ENCODE measurements at places on chromosomes 4 and X.

DNA sequence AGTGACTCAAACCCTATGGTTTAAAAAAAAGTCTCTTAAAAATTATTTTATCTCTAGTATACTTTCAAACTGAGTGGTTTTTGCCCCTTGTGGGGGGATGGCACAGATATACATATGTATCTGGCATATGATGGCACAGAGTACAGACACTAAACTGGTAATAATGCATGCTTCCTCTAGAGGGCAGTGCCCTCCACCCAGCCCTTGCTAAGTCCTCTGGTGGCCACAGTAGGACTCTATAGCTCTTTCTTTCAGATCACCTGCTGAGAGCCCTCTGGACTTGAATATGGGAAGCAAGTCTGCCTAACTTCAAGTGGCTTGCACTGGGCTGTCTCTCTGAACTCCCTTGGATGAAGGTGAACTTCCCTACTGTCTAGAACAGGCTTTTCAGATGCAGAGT lies 66.3 kb downstream of the TSPAN7 start:
- peak; percentile 76 for DNase-seq

DNA sequence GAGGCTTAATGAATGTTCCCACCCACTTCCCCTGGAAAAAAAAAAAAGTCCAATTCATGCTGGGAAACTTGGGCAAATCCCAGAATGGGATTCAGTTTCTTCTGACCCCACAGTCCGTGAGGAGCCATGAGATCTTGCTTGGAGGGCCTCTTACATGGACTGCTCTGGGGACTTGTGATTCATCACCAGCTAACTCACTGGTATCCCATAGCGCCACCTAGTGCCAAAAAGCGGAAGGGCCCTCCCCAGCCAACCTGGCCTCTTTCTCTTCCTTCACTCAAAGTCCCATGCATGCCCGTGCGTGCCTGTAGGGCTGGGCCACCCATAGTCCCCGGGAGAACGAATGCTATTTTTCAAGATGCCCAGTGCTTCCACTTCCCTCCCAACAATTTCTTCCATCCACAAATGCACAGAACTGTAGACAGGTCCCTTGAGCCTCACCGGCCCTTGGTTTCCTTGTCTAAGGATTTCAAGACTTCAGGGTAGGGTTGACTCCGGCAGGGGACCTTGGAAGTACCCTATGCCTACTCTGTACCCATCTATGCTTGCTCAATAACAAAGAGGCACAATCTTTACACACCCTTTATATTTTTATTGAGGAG lies 5.1 kb downstream of the RTL5 start:
- peak; percentile 54 for DNase-seq

DNA sequence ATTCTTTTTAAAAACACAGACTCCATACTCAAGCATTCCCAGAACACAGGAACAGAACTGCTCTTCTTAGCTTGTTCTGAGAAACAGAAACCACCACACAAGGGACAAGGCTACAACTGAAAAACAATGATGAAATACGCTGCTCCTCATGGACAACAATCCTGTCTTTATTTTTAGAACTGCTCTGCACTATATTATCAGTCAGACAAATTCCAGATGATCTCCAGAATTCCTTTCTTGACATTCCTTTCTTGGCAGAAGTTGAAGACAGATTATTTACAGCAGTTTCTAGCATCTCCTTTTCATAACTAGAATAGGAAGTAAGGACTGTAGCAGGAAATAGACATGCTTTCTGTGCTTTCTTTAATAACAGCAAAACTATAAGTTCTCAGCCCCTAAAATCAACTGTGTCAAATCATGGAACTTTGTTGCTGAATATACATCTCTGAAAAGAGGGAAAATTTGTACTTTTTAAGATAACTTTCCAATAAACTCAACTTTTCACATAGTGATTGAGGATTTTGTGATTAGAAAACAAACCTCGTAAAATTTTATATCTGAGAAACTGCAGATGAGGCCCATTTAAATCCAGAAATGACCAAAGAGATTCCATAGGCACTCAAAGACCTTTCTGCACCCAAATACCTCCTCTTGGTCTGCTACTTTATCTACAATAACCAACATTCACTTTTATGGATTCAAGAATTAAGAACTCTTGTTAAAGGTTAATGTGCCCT lies 35.9 kb downstream of the ANTXR2 start:
- no peak for DNase-seq

DNA sequence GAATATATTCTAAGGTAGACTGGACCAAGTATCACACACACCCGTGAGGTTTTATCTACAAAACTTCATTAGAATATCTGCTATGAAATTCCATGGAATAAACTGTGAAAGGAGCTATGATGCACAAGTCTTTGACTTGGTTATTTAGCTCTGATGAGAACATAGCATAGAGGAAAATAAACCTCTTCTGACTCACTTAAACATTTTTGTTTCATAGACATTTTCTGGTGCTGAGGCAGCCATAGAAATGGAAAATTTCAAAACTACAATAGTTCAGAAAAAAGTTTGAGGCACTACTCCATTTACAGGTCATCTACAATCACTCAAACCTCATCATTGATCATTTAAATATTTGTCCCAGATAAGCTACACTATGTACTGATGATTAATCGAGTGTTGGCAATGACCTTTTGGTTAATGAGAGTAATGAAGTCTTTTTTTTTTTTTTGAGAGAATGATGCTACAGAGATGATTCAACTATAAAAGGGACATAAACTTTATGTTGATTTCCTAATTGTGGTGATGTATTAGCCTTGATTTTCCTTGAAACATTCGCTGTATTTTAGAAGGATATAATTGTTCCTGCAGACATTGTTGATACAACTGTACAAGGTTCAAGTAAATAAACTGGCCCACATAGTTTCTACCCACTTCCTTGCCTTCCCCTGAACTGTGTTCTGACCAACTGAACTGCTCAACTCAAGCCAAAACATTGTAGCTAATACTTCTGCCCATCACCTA lies 77.5 kb downstream of the AREG start:
- no peak for DNase-seq

- no peak for DNase-seq
Measured at GRCh38 chr4:34039766-34040165, 2204.5 kb downstream of the ARAP2 start.

GRCh38 chr4:143402776-143403552 lies 66.3 kb downstream of the GAB1 start:
- DNase-seq = peak; percentile 28

GRCh38 chr4:107665001-107665400 lies 55.0 kb downstream of the PAPSS1 start:
- DNase-seq = no peak

- no peak for DNase-seq
Measured at GRCh38 chr4:15333692-15334633, 93.9 kb upstream of the C1QTNF7 start.

- DNase-seq = no peak
Measured at GRCh38 chr4:156642161-156642560, 329.4 kb downstream of the PDGFC start.

DNA sequence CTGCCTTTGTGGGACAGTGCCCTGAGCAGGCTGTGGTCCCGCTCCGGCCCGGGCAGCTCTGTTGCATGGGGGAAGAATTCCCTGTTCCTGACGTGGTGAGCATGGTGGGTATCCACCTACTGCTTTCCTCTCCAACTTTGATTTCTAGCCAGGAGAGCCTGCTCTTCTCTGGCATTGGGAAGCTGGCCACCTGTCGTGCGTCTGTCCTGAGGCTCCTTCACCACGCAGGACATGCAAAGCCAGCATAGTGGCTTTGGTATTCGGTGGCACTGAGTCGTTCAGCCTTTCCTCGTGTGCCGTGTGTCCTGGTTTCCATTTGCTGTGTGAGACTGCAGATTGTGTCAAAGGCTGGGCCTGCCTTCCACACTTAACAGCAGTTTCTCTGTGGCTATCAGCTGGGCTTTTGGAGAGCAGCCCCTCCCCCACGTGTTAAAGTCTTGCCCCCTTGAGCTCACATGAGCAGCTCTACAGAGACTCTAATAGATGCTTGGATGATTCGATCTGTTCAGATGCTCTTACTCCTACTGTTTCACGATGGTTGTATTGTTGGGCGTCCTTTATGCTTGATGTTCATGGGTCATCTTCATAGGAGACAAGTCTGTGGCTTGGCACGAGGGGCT lies 46.3 kb upstream of the CLCN4 start:
- no peak for DNase-seq

DNA sequence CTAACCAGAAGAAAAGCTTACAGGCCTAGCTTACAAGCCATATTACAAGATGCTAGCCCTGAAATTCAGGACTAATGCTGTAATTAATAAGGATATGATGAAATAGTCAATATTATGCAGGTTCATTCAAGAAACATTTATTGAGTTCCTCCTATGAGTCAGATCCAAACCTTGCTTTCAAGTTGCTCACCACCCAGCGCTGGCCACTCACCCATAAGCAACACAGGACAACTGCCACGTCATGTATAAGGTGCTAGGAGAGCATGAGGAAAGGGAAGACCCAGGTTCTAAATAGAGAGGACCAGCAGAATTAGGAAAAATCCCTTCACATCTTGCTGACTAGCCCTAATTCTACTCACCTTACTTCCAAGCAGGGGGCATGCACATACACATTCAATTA lies 23.3 kb downstream of the MAML3 start:
- no peak for DNase-seq

GRCh38 chr4:7001271-7001670 lies 41.9 kb upstream of the TADA2B start:
- no peak for DNase-seq

DNA sequence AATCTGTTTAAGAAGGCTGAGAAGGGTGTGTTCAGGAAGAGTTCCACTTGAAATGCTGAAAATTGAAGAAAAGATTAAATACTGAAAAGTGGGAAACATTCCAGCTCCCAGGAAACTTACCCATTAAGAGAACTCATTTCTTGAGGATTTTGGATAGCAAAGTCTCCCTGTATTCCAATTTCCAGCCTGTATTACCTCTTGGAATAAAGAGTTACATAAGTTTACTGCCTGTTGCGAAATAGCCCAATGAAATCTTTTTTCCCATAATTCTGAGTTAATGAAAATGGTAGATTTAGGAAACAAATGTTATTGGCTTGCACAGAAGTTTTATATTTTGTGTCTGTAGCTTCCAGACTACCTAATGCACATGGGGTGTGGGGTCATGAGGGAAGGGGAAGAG lies 12.0 kb downstream of the NHSL2 start:
- no peak for DNase-seq

DNA sequence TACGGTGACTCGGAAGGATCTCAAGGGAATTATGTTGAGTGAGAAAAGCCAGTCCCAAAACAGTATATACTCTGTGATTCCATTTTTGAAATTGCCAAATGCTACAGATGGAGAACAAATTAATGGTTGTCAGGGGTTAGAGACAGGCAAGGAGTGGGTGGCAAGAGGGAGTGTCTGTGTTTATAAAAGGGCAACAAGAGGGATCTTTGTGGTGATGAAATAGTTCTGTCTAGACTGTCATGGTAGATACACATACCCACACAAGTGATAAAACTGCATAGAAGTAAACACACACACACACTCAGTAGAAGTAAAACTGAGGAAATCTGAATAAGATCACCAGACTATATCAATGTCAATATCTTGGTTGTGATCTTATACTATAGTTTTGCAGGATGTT lies 92.7 kb downstream of the CD99L2 start:
- DNase-seq = no peak

DNA sequence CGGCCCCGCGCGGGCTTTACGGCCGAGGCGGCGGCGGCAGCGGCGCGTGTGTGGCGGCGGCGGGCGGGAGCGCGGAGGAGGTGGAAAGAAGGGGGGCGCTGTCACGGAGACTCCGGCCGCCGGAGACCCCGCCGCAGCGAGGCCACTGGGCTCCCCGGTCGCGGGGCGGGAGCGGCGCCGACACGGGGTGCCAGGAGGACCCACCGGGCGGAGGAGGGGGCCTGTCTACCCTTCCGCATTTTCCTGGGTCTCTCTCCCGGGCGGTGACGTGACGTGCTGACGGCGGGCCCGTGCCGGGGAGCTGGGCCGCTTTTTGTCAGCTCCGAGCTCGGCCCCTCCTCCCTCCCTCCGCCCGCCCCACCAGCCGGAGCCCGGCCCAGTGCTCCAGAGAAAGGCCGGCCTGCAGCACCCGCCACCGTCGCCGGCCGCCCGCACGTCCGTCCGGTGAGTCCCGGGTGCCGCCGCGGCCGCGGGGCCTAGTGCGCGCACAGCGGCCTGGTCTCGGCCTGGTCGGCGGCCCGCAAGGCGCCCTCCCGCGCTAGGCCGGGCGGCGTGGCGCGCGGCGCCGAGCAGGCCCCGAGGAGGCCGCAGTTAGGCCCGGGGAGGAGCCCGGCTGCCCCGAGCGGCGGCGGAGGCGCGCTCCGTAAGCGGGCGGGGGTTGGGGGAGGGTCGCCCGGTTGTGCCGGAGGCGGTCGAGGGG lies at the start of gene ZFX:
Gene ZFX (plus strand): TSS at position 379 of the 700 bp plus-strand sequence. CDS start 23,014 bp downstream, outside the sequence.
- peak; percentile 63 for DNase-seq

Measured in hematopoietic multipotent progenitor cell treated with erythropoietin and hydrocortisone succinate and interleukin-3 and kit ligand, for 17 days (in vitro differentiated cells).